ENCODE measurements at places on chromosomes 4 and X.
A peak's percentile ranks its signal among the peaks of the same experiment; 100 is the strongest.

DNA sequence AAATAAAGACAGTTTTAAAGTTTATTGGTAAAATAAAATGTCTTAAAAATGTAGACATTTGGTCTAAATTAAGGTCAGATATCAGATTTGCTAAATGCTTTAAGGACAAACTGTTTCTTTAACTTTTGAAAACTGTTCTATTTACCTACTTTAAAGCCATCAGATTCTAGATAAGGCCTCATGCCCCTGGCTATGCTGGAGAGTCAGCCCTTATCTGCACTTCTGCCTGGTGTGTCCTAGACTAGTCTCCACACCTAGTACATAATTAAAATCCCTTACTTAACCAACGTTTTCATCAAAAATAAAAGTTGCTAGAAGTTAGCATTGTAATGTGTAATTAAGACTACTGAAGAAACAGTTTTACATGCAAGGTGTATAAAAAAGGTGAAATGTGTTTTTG lies 25.6 kb downstream of the HSD17B11 start:
- no peak for DNase-seq

DNA sequence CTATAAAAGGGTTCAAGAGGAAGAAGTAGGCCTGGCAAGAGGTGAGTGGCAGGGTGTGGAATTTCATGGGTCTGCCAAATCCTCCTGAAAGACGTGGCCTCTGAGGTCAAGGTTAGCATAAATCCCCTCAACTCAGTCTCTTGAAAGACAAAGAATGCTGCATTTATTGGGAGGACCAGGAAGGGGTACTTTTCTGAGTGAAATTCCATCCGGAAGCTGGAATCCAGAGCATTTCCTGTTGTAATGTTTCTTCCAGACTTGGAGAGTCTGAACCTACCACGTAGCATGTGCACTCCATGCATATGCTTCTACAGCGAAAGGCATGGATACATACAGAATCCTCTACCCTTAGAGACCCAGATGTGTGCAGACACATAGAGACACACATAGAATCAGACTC lies 13.4 kb upstream of the FGD1 start:
- DNase-seq, result no peak

DNA sequence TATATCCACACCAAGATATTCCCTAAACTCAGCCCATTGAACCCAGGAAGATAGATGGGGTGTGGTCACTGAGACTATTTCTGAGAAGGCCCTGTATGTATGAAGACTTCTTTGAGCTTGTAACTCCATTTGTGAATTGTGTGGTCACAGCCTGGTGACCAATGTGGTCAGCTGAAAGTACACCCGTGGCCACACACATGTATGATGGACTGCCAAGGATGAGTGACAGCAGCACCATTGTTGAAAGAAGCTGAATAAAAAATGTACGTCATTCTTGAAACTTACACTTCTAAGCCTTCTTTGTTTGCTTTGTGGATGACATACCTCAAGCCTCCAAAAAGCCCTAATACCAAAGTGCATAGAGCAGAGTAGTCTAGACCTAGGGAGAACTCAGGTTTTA lies 581.4 kb downstream of the RAB28 start:
- DNase-seq, result no peak

- no peak for DNase-seq
These were observed 126.5 kb upstream of the WDFY3 start for GRCh38 chr4:85092943-85093342.

DNA sequence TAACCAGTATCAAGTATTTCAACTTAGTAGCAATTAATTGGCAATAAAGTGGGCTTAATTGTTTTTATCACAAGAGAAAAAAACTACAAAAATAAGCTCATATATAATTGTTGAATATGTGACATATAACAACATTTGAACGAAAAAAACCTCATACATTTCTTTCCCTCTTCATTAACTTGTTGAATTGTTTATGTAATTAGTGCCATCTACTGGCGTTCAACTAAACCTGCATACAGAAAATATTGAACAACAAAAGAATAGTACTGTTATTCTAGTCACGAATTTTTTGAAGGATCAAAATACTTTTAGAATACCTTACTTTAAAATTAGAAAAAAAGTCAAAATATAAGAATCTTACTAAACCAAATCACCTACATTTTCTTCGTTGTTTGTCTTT lies 586.5 kb upstream of the FTHL17 start:
- no peak for DNase-seq

- DNase-seq, result no peak
These were observed 8.2 kb downstream of the FHIP1A start for GRCh38 chr4:151417164-151417571.

DNA sequence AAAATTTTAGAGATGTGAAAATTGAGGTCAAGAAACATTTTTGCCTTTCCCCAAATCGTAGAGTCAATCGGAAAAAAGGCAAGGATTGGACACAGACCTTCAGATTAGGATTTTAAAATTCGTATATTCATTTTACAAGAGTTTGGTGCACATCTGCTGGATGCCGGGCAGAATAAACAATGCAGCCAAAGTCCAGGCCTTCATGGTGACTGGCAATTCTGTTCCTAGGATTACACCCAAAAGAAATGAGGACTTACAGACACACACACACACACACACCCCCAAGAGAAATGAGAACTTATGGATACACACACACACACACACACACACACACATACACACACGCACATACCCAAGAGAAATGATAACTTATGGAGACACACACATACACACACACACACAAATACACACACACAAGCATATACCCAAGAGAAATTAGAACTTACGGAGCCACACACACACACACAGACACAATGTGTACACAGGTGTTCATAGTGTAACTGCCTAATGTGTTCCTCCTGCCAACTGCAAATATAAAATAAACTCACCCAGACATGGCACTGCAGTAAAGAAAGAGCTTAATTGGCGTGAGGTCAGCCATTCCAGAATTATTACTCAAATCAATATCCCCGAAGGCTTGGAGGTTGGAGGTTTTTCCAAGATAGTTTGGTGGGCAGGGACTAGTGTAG lies 165.7 kb upstream of the STS start:
- DNase-seq, result no peak

GRCh38 chrX:19563746-19564145 lies 48.4 kb upstream of the MAP3K15 start:
- peak; percentile 4 for DNase-seq

GRCh38 chrX:149346306-149346705 lies 158.8 kb downstream of the IDS start:
- DNase-seq, result no peak

- DNase-seq, result no peak
These were observed 9.2 kb upstream of the VSIG4 start for GRCh38 chrX:66049056-66049455.

- no peak for DNase-seq
These were observed 96.4 kb upstream of the IQCM start for GRCh38 chr4:149912000-149912399.

GRCh38 chrX:46165411-46165810 lies 379.8 kb downstream of the ZNF674 start:
- no peak for DNase-seq

DNA sequence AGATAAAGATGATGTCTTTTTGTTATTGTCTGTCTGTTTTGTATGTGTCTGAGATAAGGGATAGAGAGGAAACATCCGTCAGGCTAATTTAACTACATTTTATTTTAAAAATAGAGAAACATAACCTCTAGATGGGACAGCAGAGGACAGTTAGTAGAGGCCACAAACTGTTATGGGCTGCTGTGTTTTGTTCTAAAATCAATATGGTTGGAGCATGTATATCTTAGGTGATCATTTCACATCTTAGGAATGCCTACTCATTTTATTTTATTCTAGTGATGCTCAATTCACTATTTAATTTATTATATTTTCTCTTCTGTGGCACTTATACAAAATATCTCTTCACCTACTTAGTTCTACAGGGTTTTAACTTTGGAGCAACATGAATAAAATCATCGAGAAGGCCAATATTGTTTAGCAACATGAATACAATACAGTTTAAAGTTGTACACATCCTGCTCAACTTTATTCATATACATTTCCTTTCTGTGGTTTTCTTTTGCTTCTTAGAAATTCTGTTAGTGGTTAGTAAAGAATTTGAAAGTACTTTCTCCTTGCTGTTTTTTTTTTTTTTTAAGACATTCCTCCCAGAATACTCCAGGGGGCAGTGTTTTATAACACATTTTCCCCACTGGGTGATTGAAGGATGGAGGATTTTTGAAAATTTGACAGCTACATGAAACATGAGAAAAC lies 392.9 kb downstream of the UNC5C start:
- no peak for DNase-seq

DNA sequence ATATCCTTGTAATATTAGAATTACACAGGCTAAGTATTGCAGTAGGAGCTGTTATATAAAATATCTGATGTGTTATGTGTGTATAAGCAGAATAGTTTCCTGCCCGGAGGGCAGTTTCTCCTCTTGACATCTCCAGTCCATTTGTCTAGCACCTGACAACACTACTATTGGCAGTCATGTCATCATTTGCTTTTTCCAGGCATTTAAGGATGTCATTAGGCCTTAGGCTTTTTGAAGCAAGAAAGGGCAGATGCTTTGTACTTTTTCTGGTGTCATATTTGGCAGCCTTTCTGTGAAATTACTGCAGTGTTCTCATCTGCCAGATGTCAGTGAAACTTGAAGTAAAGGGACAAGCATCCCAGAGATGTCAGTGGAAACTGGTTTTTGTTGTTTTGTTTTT lies 2017.6 kb upstream of the IGFBP7 start:
- no peak for DNase-seq

DNA sequence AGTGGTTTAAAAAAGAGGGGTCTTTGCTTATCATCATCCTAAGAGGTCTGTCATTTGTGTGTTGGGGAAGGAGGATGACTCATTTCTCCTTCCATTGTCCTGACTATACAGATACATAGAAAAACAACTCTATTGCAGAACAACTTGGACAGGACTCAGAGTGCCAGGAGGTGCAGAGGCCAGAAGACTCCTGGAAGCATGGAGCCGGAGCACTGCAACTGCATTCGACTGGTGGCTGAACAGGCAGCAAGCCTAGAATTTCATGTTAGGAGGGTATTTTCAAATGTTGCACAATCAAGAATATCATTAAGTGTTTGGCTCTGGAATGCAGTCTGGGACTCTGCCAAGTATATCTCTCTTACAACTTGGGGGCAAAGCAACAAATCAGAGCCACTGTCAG lies 35.0 kb upstream of the MAML3 start:
- no peak for DNase-seq

GRCh38 chrX:149528381-149528780 lies 12.4 kb upstream of the EOLA1 start:
- DNase-seq, result no peak

DNA sequence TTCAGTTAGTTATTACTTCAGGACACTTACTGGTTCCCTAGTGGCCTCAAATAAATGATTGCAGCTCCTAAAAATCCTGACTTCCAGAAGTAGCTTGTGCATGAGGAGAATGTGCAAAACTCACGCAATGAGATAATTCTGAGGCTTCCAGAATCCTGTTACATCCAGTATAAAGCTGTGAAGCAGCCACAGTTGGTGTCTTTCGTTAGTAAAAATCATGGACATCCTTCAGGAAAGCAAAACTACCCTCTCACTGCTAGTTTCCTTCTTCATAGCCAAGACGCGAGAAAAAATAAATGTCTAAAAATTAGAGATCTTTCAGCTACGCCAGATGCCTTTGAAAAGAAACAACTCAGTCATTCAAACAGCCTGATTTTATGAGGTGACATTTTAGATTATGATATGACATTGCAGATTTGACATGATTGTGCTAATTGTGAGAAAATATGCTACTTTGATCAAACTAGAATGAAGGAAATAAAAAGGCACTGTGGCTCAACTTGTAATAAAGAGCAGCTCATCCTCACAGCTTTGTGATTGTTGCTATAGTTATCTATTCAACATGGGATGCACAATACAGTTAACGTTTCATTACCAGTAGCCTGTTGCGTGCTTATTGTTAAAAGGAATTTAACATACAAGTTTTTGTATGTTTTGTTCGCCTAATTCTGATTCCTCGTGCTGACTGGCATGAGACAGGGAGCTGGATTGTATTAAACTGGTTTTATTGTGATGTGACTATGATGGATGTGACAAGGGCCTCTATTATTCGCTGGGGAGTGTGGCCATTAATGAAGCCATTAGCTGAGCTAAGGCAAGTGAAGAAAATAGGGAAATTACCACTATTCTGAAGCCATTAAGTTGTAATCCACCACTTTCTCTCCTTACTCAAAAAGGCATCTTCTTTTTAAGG lies 40.5 kb downstream of the AFF2 start:
- DNase-seq, result no peak

- no peak for DNase-seq
These were observed 507.7 kb downstream of the ZIC3 start for GRCh38 chrX:138073626-138074025.

- DNase-seq, result no peak
These were observed 89.0 kb downstream of the GLRA2 start for GRCh38 chrX:14618177-14618965.

DNA sequence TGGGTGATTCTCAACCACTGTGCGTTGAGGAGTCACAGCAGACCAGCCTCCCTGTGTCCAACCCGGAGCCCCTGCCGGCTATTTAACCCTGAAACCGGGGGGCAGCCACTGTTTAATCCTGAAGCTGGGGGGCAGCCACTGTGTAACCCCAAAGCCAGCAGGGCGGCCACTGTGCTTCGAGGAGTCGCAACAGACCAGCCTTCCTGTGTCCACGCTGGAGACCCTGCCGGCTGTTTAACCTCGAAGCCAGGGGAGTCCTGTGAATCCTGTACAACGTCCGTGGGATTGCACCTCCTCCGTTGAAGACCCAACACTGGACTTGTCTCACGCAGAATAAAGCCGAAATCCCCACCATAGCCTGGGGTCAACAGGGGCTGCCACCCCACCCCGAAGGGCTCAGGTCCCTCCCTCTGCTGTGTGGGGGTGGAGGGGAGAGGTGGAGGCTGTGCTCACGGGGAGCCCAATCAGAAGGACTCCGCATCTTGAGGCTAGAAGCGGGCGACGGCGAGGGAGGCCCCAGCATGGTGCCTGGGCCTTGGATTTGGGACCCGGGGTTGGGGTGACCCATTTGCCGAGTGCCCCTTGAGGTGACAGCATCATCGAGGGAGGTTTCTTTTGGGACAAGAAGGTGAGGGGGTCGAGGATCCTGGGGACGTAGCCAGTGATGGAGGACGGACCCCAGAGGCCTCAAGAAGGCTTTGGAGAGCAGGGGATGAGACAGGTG lies 94.9 kb downstream of the ADRA2C start:
- no peak for DNase-seq

GRCh38 chr4:152217896-152218295 lies 318.0 kb downstream of the FBXW7 start:
- DNase-seq, result no peak

All from activated naive CD4-positive, alpha-beta T cell treated with Interleukin-2 at 50 U/mL for 16 hours (primary cell).